ENCODE measurements at places on chromosomes 12 and 14. TPM values are rescaled to one million over a fixed set of nuclear protein-coding genes. Genes with fewer than 3 reads are reported as not detected.

DNA sequence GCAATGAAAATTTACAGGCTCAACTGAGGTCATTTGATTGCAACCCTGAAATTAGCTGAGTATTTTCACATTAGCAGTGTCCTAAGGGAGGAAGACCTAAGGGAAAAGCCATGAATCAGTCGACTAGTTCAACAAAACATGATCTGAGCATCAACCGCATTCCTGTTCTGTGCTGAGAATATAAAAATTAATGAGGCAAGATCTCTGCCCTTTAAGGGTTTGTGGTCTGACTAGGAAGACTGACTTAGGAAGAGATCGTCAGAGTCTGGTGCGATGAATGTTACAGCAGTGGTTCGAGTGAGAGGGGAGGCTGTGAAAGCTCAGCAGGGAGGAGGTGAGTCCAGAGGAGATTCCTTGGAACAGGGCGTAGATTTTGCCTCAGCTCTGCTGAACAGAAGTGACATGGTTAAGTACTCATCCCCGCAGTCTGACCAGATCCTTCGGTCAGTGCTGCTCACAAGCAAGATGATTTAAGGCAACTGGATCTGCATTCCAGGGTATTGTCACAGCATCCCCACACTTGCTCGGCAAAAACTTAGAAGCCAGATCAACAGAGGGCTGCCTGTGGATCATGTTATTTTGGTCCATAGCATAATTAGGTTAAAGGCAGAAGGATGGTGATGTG lies 49.6 kb downstream of the BMAL2 start:
- no peak for DNase-seq

DNA sequence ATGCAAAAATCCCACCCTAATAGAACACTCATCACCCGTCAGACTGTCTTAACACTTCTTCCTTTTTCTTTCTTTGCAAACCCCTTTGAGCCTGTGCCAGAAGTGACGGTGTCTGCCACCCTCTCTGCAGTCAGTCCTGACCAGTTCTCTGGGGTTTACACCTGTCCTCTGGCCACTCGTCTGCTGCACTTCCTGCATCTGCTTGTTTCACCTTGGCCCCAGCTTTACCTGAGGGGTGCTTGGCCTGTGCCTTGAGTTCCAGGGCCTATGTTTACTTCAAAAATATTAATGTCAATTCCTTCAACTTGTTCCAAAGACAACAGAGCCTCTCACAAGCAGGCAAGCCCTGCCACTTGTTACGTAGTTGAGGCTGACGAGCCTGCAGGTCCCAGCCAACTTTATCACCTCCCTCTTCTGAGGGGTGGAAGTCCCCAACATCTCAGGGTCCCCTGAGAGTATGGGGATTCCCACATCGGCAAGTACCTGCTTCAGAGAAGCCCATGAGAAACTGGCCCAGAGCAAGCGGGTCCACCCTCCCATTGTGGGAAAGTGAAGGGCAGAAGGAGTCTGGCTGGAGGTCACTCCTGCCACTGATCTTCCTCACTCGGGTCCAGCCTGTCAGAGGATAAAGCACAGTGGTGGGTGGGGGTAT lies 205.4 kb downstream of the DAD1 start:
- peak; percentile 68 for DNase-seq

- DNase-seq = peak; percentile 1
Observed at GRCh38 chr12:126874427-126875026, 1392.4 kb upstream of the TMEM132C start.

DNA sequence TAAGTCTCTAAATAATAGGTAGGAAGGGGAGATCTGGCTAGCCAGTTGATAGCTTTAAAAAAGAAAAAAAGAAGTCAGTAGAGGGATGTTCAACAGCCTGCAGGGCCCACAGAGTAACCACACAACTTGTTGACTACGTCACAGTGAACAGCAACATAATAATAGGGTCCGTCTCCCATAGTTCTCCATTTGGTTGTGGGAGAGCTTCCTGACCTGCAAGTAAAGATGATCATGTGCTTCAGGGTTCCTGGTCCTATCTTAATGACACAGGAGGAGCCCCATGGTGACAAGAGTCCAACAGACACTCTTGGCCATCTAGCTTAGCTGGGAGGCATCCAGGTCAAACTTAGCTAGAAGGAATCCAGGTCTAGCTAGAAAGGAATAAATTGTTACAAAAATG lies 36.2 kb downstream of the FGD6 start:
- no peak for DNase-seq

DNA sequence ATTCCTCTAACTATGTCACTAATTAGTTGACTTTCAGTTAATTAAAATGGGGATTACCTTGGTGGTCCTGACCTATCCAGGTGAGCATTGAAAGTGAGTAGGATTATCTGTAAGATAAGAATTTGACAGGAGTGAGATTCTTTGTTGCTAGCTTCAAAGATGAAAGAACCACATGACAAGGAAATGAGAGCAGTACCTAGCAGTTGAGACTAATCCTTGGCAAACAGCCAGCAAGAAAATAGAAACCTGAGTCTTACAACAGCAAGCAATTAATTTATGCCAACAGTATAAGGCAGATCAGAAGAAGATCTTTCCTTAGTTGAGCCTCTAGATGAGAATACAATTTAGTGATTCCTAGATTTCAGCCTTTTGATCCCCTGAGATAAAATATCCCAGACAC lies 1058.4 kb downstream of the LRFN5 start:
- DNase-seq = no peak

- peak; percentile 4 for DNase-seq
Observed at GRCh38 chr12:18158774-18159557, 69.0 kb upstream of the RERGL start.

DNA sequence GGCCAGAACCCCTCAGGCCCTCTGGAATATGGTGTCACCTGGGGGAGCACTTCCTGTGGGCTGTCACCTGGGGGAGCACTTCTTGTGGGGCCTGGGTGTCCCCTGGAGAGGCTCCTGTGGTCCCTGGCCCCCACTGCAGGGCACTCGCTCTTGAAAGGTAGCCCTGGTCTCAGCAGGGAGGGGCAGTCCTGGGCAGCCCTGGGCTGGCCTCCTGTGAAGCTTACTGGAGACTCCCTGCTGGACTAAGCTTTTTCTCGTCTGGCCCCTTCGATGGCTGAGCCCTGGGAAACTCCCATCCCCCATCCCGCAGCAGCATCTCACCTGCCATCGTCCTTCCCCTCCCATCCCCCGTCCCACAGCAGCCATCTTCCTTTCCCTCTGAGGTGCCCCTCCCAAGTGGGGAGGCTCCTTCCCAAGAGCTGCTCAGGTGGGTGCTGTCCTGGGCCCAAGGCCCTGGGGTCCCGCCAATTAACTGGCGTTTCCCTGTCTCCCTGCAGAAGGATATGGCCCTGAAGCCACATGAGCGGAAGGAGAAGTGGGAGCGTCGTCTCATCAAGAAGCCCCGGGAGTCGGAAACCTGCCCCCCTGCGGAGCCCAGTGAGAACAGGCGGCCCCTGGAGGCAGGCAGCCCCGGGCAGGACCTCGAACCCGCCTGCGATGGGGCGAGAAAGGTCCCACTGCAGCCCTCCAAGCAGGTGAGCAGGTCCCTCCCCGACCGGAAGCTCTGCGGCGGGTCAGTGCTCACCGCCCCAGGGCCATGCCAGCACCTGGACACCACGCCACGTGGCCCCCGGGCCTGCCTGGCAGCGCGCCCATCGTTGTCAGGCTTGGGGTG lies 17.9 kb downstream of the FBRSL1 start:
- no peak for DNase-seq

DNA sequence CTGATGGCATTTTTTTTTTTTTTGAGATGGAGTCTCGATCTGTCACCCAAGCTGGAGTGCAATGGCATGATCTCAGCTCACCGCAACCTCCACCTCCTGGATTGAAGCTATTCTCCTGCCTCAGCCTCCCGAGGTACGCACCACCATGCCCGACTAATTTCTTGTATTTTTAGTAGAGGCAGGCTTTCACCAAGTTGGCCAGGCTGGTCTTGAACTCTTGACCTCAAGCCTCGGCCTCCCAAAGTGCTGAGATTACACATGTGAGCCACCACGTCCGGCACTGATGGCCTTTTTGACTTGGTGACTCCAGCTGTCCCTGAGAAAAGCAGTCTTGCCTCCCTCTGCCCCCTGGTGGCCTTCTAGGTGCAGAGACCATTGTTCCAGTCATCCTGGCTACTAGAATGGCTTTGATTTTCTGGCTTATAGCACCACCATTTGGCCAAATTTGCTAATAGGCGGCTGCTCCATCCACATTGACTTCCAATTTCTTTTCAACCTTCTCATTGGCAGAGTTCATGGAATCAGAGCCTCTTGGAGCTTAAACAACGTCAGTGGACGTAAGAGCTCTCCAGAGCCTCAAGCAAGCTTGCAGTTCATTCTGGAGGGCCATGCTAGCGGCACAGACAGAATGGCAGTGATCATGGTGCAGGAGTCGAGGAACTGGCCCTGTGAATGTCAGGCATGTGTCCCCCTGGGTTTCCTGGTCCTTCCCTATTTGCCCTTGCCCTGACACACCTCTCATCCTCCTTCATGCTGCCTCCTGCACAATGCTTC lies 25.4 kb upstream of the EIF4B start:
- peak; percentile 74 for DNase-seq

DNA sequence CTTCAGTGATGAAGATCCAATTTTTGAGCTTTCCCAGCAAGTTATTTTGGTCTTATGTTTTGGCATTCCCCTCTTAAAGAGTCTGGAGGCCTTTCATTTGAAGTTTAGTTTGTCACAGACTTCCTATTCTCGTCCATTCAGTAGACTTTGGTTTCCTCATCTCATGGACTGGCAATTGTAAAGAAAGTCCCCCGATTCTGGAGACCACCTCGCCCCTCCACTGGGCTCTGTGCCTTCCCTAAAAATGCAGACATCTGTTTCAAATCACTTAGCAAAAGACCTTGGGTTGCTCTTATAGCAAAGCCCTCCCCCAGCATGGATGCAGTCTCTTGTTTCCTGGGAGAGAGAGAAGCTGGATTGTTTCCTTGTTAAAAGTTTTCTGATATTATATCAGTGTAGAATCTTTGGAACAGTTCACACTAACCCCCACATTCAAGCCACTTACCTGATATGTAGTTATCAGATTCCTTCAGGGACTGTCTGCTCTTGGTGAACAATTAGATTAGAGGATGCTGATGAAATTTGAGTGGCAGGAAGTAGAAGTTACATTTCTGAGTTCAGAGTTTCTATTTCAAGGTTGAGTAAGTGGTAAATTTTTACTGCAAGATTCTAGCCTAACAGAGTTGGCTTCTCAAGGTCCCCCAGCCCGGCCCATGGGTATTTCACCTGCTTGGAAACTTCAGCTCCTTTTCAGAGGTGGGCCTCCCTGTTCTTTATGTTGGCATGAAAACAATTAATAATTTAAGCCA lies 56.3 kb downstream of the PLXNC1 start:
- no peak for DNase-seq

DNA sequence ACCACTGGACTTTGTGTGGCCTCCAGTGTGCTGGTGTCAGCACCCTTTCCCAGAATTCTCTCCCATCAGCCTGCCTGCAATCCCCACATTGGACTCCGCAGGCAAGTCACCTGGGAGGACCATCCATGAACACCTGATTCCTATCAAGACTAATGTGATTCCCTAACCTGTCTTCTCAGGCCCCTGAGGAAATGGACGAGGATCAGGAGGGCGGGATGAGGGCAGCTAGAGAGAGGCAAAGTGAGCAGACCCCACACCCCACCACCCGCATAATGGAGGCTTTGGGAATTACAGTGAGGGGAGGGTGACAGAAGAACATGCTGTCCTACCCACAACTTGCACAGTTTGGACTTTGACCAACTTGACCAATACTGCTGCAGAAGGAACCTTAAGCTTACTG lies 60.9 kb upstream of the RFX4 start:
- no peak for DNase-seq

- no peak for DNase-seq
Observed at GRCh38 chr12:20950248-20950647, 139.7 kb downstream of the SLCO1B3 start.

DNA sequence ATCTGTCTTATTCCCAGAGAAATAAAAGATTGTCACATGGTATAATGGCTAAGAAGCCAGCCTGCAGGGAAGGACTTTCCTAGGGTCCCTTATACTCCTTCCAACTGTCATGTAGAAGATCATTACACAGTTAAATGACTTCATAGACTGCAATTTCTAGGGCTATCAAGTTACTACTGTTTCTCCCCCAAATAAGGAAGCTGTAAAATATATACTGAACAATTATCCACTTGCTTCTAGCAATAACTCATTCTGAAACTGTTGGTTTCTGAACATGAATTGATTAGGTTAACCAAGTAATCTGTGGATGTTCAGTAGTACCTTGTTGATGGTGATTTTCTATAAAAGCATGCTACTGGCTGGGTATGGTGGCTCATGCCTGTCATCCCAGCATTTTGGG lies 44.6 kb downstream of the A2ML1 start:
- DNase-seq = no peak

- no peak for DNase-seq
Observed at GRCh38 chr12:13959131-13959723, 22.2 kb downstream of the GRIN2B start.

- no peak for DNase-seq
Observed at GRCh38 chr12:112427760-112428159, 9.0 kb downstream of the PTPN11 start.

GRCh38 chr14:49584058-49584457 lies 2.1 kb downstream of the RPS29 start:
- no peak for DNase-seq

- no peak for DNase-seq
Observed at GRCh38 chr12:31488737-31489338, 102.1 kb downstream of the DENND5B start.

- no peak for DNase-seq
Observed at GRCh38 chr12:116502141-116502725, 56.9 kb upstream of the MAP1LC3B2 start.

- DNase-seq = no peak
Observed at GRCh38 chr12:107732365-107732764, 28.6 kb downstream of the PRDM4 start.

DNA sequence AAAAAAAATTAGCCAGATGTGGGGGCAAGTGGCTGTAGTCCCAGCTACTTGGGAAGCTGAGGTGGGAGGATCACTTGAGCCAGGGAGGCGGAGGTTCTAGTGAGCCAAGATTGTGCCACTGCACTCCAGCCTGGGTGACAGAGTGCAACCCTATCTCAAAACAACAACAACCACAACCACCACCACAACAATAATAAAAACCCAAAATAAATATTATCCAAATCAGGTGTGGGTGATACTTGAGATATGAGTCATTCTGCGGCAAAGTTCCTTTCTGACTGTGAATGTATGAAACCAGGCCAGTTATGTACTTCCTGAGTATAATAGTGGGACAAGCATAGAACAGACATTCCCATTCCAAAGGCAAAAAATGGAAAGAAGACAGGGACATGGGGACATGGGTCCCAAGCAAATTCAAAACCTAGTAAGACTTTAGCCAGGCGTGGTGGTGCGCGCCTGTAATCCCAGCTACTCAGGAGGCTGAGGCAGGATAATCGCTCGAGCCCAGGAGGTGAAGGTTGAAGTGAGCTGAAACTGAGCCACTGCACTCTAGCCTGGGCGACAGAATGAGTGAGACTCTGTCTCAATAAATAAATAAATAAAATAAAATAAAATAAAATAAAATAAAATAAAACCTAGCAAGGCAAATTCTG lies 9.7 kb upstream of the ERC1 start:
- no peak for DNase-seq

GRCh38 chr12:2285462-2285861 lies 232.7 kb downstream of the CACNA1C start:
- DNase-seq = no peak

GRCh38 chr12:75814851-75815754 lies 216.5 kb downstream of the PHLDA1 start:
- DNase-seq = peak; percentile 1

The OASL gene
- not detected for polyA plus RNA-seq

The EPS8 gene
- 1.3 TPM for polyA plus RNA-seq

The NFATC4 gene
- polyA plus RNA-seq = 0.43 TPM

The CYP46A1 gene
- polyA plus RNA-seq = not detected

The LRRIQ1 gene
- polyA plus RNA-seq = not detected

The PRR4 gene
- not detected for polyA plus RNA-seq

The AMN gene
- polyA plus RNA-seq = 5.7 TPM

The MUCL1 gene
- polyA plus RNA-seq = not detected
